ENCODE measurements at places on chromosomes 2 and 18.

GRCh38 chr2:98818164-98818563 is 87.2 kb upstream of the MGAT4A start:
- DNase-seq, result no peak

- no peak for DNase-seq
Measured at GRCh38 chr18:44771572-44771955, 90.9 kb downstream of the SETBP1 start.

GRCh38 chr2:106119074-106119473 is 75.0 kb downstream of the UXS1 start:
- DNase-seq, result no peak

- DNase-seq, result no peak
Measured at GRCh38 chr2:187593697-187594096, 39.5 kb upstream of the TFPI start.
